SIG-M5 (cell line): ENCODE measurements at places on chromosomes 7 and 10.

DNA sequence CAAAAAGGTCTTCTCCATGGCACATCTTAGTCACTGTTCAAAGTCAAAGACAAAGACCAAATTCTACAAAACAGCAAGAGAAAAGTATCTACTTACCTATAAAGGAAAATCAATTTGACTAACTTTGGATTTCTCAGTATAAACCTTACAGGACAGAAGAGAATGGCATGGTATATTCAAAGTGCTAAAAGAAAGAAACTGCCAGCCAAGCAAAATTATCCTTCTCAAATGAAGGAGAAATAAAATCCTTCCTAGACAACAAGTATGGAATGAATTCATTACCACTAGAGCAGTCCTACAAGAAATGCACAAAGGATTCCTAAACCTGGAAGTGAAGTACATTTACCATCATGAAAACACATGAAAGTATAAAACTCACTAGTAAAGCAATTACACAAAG is 235.5 kb downstream of the STK31 start:
- DNase-seq: no peak

- DNase-seq: no peak
Measured at GRCh38 chr7:36216063-36216684, 63.1 kb downstream of the EEPD1 start.

DNA sequence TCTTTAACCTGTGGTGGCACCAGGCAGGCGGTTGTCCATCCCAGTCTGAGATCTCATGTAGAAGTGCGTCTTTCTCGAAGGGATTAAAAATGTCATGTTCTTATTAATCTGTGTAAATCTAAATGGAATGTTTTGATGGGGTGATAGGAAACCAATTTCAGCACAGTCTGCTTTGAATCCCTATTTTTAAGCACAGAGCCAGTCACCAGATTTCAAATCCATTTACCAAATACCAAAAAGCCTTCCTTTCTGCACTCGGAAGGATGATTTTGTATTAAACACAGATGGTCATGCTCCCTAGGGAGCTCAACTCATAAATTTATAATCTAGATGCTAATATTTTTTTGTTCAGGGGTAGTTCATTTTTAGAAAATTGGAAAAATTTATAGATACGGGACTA is 160.6 kb upstream of the AOAH start:
- DNase-seq: no peak

DNA sequence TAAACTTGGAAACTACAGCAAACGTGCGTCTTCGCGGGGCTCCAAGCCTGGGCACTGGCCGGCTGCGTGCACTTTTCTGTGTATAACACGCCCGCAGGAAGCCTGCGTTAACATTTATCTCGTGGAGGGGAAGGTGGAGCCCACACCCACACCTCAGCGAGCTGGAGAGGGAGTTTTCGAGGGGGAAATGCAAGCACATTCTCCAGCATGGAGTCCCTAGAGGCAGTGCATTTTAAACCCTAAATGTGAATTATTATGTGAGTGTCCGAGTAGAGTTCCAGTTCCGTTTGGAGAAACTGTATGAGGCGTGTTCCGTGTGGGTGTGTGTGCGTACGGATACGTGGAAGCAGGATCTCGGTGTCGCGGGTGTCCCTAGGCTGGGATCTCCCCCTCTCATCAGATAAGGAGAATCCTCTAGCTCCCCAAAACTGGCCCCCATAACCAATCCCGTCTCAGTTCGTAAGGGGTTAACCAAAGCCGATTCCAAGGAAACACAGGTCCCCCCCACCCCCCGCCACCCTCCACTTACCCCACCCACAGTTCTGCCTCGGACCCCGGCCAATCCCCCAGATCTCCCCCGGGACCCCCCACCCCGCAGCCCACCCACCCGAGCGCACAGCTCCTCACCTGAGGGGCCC is 403 bp downstream of the CDK6 start:
- DNase-seq: no peak
